Sigmoid colon (tissue), 7 donors: ENCODE measurements at places on chromosomes 12 and 14. TPM values are rescaled to one million over a fixed set of nuclear protein-coding genes. Genes with fewer than 3 reads are reported as not detected.

The TCL1B gene
- not detected for total RNA-seq

The TRMT5 gene
- 7.2 TPM for total RNA-seq

The DNAI7 gene
- total RNA-seq, result 1.1 TPM

The SERPINA9 gene
- not detected for total RNA-seq

The RBM25 gene
- 78.9 TPM for total RNA-seq
